ENCODE measurements at places on chromosomes 3 and 15. TPM values are rescaled to one million over a fixed set of nuclear protein-coding genes. Genes with fewer than 3 reads are reported as not detected.

GRCh38 chr3:99543796-99544195 is 94.6 kb upstream of the COL8A1 start:
- DNase-seq: no peak

DNA sequence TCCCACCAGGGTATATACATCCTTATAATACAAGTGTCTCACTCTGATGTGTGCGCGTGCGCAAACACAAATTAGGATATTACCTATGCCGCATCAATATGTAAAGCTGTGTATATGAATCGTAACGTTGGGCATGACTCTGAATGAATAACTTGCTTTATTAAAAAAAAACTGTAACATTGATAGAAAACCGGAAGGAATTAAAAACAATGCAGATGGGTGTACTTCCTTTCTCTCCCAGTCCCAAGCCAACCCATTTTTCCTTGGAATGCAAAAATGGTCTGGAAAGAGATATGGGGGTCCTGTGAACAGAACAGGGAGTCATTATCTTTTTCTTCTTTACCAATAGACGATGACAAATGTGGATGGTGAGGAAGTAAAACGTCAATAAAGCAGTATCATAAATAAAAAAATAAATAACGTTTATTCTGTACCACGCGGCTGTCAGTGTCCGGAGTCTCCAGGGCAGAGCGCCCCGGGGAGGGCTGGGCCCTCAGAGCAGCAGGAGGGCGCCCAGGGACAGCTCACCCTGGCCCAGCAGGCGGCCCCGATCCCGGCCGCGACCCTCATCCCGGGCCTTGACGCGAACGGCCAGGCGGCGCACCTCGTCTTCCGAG is 1.6 kb downstream of the C2CD4B start:
- DNase-seq: peak; percentile 16

DNA sequence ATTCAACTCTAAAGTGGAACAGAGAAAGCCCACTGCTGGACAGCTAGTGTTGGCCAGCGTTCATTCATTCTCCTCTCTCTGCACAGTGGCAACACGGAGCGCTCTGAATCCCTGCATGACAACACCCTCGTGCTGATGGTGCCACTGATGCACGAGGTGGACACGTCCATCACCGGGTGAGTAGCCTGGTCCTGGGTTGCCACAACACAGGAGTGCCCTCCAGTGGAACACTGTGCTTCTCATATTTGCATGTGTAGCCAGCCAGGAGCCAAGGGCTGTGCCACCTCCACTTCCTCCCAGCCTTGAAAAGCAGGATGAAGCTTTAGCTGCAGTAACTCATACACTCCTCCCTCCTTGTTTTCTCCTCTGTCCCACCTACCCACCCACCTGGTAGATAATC is 120.0 kb upstream of the CTDSPL start:
- DNase-seq: peak; percentile 63

DNA sequence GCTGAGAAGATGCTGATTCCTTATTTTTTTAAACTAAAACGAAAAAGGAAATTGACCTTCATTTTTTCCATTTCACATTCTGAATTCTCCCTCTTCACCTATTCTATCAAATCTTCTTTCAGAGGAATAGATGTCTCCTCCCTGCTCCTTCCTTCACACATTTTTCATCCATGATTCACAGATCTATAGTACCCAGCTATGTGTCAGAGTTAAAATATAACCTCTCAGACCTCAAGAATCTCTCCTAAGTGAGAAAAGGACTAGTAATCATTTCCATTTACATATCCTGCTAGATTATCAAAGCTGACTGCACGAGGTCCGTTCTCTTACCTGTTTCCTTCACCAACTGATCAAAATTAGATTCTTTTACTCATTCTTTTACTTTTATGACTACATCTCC is 1297.6 kb upstream of the ALCAM start:
- no peak for DNase-seq

GRCh38 chr3:185713015-185713414 is 111.8 kb downstream of the IGF2BP2 start:
- DNase-seq: no peak

DNA sequence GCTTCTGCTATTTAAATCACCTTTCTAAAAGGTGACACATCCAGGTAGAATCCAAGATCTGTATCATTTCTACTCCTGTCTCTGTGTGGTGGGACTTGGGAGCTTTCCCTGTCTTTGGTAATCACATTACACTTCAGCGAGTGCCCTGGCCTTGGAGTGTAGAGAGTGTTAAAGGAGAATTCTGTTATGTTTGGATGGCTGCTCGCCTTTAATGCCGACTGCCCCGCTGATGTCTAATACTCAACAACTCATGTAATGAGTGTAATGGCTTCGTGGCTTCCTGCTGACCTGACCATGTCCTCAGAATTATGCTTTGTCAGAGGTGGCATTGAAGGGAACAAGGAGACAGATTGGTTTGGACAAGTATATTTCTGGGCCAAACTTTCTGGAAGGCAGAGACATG is 66.3 kb upstream of the LRTM1 start:
- DNase-seq: no peak

DNA sequence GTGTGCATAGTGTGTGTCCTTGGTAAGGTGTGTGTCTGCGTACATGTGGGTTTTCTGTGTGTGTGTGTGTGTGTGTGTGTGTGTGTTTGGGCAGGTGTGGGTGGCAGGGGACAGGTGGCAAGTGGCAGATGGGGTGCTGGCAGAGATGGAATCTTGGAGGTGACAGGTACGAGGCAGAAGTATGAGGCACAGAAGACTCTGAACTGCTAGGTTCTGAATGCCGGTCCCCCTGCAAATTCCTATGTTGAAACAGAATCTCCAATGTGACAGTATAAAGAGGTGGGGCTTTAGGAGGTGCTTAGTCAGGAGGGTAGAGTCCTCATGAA is 29.8 kb downstream of the SRPRB start:
- DNase-seq: no peak

DNA sequence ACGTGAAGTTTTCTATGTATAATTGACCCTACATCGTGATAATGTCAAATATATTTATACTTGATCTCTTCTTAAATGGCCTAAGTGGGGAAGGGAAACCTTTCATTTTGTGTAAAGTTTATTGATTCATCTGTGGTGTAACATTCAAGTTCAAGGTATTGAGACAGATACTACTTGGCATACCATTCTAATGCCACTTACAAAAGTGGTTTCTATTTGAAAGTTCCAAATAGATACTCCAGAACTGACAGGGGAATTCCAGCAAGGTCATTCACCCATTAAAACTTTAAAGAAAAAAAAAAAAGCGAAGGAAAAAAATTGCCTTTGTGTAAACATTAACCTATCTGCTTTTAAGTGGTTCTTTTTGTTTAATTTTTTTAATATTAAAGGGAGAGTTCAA is 45.3 kb upstream of the MAP3K13 start:
- no peak for DNase-seq

DNA sequence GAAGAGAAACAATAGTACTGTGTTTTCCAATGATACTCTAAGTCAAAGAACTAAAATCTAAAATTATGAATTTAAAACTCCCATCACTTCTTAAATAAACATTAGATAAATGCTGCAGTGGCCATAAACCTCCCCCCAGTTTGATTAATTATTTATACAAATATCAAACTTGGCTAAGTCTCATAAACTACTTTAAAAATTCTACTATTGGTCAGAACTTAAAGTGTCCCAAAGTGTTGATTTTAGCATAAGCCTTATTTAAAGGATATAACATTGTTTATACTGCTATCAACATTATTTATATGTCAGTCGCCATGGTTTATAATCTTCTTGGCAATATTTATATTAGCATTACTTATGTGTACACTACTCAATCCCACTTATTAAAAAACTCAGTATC is 132.4 kb downstream of the SCAPER start:
- DNase-seq: no peak

DNA sequence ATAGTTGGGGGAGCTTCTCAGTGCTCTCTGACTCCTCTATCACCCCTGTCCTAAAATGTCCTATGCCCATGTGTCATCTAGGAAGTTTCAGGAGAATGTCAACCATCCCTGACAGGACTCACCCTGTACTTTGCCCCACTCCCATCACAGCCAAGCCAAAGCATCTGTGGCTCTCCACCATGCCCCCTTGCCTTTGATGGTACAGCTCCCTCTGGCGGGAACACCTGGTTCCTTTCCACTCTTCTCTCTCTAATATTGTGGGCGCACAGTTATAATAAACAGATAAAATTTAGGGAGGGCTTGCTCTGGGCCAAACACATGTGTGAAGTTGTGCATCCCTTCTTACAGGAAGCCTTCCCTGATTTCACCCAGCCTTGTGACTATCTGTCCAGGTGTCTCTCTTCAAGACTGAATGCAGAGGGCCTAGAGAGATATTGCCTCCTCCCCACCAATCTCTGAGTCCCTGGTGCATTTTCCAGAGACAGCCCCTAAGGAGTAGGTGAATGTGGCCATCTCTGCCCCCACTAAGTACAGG is 62.8 kb downstream of the ISG20 start:
- no peak for DNase-seq

GRCh38 chr15:44588541-44588940 is 51.6 kb downstream of the EIF3J start:
- DNase-seq: no peak

DNA sequence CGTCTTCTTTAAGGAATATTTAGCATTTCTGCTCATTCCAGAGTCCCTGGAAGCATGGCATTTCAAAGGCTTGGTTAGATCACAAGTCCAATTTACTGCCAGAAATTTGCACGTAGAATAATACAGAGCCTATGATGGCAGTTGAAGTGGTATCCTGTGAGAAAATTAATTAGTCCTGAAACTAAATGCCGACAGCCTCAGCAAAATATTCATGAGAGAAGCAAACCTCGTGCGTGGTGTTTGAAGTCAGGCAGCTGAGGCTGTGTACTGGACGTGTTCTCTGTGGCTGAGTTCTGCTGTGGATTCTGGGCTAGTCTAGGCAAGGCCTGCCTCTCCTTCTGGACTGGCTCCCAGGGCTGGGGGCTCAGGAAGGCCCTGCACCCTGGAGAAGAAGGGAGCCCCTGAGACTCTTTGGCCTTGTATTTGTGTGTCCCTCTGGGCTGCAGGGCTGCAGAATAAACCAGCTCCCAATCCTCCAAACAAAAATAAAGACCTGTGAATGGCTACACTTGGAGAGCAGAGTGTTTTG is 106.6 kb downstream of the APBA2 start:
- no peak for DNase-seq

DNA sequence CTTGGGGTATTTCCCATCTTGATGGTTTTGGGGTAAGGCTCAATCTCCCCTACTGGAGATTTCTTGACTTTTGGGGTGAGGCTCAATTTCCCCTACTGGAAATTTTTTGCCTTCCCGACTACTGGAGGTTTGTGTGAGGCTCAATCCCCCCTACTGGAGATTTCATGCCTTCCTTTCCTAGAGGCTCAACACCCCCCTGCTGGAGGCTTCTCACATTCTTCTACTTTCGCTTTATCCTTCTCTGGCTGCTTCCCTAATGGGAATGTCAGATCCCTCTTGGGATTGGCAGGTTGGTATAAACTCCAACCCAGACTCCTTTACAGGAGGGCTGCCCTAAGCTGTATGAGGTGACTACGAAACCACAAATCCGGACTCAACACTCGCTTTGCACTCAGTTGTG is 49.2 kb downstream of the KATNBL1 start:
- no peak for DNase-seq

- no peak for DNase-seq
Measured at GRCh38 chr3:192850451-192850981, 67.1 kb downstream of the MB21D2 start.

- no peak for DNase-seq
Measured at GRCh38 chr15:41881920-41882688, 11.7 kb downstream of the SPTBN5 start.

DNA sequence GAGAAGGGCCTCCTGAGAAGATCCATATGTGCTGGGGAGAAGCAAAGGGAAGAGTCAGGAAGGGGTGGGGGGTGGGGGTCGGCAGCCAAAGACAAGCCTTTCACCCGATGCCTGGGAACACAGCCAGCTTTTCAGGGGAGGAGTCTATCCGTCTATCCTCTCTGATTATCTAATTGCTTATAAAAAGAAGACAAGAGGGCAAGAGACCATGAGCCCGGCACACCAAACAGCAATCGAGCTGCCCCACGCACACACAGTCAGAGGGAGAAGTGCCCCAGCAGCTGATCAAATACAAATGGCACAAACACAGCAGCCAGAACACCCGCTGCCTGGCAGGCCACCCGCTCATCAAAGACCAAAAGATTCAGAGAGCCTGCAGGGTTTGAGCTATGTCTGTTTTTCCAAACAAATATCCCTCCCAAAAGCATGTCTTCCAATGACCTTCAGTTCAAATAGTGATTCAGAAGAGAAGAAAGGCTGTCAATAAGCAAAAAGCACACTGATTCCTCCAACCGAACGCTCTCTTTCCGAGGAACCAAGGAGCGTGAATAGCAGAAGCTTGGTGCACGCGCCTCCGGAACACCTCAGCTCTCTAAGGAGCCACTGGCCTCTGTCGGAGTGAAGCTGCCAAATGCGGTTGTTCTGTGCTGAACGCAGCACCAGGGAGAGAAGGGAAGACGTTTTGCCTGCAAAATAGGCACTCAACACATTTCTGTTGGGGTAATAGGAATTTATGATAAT is 419.2 kb downstream of the OCA2 start:
- no peak for DNase-seq

GRCh38 chr15:48324949-48325348 is 6.3 kb upstream of the DUT start:
- DNase-seq: no peak

DNA sequence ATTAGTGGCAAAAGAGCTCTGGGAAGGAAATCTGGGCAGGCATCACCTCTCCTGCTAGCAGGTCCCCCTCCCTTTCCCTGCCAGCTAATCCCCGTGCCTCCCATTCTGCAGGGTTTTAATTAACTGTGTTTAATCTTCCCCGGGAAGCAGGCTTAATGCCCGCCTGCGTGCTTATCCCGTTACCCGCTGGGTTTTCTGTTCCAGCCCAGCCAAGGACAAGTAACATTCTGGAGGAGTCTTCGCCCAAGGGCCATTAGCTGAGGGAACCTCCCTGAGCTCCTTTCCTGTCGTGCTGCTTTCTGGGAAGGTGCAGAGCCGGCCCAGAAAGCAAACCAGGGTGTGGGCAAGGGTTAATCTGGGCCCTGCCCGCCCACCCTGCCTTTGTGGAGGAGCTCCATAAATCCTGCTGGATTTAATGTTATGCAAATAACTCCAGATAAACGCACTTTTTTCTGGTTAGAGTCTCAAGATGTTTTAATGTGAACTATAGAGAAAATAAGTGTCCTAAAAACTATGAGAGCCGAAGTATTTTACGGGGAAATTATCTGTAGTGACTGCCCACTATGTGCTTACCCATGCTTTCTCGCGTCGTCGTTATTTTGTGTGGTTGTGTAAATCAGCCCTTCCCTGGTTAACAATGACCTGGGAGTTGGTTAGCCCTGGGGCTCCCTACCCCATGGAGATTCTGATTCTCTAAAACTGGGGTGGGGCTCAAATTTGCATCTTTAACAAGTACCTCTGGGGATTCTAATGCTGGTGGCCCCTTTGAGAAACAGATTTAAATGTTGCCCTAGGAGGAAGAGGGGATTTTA is 25.9 kb downstream of the TRIM71 start:
- DNase-seq: no peak

The USP4 gene
- total RNA-seq: 37.3 TPM

The NR1I2 gene
- not detected for total RNA-seq

The CLSTN2 gene
- 7.0 TPM for total RNA-seq

The ACAD9 gene
- total RNA-seq: 35.9 TPM

The MRAS gene
- 349 TPM for total RNA-seq

The FAM240A gene
- not detected for total RNA-seq

Data from left ventricle myocardium inferior (tissue), 1 donor.